Activated CD8-positive, alpha-beta memory T cell treated with anti-CD3 and anti-CD28 coated beads for 1 hour (primary cell): ENCODE measurements at places on chromosomes 1 and 21.

DNA sequence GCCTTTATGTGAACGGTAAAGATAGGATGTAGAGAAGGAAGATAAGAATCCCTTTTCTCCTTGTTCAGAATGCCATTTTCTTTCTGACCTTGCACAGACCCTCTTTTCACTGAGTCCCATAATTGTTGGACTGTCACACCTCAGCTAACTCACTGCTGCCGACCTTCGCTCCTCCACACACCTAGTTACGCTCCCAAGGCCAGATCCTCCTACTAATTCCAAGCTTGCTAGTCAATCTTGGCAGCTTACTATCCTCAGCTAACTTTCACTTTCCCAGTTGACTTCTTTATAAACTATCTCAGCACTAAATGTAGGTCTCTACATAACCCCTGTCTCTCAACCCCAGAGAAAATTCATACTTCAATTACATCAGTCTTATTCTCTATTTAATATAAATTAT, 471.8 kb upstream of the PRMT6 start:
- no peak for DNase-seq

DNA sequence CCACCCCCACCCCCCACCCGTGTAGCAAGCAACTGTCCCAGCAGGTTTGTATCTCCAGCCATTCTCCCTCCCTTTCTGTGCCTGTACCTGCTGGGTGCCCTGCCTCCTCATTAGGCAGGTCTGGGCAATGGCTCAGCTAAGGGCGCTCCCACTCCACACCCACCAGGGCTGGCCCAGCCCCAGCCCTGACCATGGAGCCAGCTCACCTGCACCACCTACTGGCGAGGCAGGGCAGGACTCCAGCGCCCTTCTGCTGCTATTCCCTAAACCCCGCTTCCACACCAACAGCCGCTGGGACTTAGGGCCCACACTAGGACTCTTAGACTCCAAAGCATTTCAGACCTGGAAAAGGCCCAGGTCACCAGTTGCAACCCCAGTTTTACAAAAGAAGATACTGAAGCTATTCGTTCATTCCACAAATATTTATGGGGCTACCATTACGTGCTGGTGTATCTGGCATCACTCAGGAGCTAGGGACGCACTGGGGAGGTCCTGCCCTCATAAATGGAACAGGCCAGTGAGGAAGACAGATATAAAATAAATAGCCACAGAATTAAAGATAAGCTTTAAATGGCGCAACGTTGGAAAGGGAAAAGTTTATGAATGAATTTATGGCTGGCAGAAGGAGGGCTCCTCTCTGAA, 24.0 kb downstream of the PGLYRP3 start:
- DNase-seq: no peak

GRCh38 chr21:36010801-36011200, 49.5 kb downstream of the SETD4 start:
- DNase-seq: no peak

DNA sequence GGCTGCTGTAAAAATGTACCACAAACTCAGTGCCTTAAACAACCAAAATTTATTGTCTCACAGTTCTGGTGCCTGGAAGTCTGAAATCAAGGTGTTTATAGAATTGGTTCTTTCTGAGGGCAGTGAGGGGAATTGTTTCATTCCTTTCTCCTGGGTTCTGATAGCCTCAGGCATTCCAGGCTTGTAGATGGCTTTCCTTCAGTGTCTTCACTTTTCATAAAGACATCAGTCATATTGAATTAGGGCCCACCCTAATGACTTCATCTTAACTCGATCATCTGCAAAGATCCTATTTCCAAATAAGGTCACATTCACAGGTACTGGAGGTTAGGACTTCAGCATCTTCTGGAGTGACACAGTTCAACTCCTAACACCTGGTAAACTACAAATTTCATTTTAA, 15.0 kb downstream of the CDKN2C start:
- no peak for DNase-seq

GRCh38 chr21:38525454-38525853, 27.2 kb upstream of the ERG start:
- DNase-seq: no peak

GRCh38 chr1:16724718-16725438, 15.4 kb upstream of the RNU1-4 start:
- no peak for DNase-seq

- no peak for DNase-seq
Measured at GRCh38 chr1:235617808-235618207, 31.8 kb downstream of the GNG4 start.

- no peak for DNase-seq
Measured at GRCh38 chr1:167093846-167094516, at the start of gene STYXL2. STYXL2 (plus strand) TSS chr1:167094075; CDS start chr1:167094850, 775 bp downstream.

DNA sequence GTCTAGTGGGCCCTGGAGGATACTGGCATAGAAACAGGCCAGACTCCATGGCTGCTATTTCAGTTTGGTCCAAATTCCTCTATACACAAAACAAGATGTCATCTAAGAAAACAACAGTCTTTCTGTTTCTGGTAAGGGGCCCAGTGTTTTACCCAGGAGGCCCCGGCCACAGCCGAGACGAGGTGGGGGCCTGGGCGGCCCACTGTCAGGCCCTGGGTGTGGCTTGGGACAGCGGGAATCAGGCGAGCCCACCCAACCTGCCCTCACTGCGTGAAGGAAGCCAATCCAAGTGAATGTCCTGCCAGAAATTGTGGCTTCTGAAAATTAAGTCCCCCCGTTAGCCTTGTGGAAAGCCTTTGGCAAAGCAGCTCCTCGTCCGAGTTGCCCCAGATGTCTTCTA, 31.2 kb upstream of the GPR153 start:
- no peak for DNase-seq

GRCh38 chr1:222680080-222680479, 32.2 kb downstream of the AIDA start:
- DNase-seq: no peak

DNA sequence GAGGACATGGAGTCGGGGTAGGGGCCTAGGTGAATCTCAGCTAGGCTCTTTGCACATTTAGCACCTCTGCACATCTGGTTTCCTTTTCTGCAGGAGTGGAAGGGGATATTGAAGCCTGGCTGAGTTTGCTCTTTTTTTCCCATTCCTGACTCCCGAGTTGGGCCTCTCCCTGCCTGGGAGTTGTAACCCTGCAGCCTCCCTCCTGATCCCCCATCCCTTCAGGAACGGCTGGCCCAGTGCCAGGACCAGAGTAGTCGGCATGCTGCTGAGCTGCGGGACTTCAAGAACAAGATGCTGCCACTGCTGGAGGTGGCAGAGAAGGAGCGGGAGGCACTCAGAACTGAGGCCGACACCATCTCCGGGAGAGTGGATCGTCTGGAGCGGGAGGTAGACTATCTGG, 836 bp downstream of the OLFML3 start:
- DNase-seq: no peak

- DNase-seq: no peak
Measured at GRCh38 chr1:27912429-27912828, 22.4 kb upstream of the SMPDL3B start.

DNA sequence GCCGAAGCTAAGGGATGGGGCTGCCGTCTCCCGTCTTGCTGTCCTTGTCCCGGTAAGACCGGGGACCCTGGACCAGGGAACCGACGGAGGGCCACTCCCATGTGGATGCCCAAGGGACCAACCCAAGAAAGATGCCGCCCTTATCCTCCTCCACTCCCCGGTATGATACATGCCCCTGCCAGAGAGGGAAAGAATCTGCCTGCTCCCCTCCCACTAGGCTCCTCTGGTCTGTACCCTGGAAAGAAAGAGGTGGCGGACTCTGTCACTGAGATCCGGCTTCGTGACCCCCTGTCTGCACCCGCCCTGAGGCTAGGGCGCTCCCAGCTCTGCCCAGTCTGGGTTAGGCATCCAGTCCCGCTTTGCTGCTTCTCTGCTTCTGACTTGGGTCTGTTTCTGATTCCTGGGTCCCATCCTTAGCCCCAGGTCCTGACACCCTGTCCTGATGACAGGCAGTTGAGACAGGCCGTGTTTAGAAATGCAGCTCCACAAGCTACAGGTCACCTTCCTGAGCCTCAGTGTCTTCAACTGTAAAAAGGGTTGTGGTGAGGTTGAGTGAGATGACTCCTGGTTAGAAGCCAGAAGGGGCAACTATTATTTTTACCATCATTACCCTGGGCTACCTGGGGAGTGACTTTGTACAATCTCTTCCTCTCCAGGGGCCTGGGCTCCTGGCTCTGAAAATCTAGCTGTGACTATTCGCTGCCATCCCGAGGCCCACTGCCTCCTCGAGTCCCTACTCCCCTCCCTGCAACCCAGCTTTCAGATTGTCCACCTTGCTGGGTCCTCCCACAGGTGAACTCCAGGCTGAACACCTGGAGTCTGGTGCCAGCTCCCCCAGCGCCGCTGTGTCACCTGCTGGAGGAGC, 3.7 kb downstream of the MATN1 start:
- no peak for DNase-seq

DNA sequence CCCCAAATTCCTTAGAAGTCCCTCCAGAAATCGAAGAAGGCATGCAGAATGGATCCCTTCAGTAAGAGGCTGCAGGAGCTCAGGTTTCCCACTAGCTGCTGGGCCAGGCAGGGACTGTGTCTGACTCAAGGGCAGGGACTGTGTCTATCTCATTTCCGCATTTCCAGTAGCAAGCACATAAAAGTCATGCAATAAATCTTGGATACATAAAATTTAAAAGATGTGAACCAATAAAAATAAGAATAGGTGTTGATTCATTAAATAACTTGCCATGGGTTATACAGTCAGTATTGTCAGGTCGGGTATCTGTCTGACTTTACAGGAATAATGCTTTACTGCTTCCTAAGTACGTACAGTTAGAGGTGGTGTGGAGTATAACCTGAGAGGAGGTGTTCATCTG, 15.2 kb downstream of the PM20D1 start:
- no peak for DNase-seq

DNA sequence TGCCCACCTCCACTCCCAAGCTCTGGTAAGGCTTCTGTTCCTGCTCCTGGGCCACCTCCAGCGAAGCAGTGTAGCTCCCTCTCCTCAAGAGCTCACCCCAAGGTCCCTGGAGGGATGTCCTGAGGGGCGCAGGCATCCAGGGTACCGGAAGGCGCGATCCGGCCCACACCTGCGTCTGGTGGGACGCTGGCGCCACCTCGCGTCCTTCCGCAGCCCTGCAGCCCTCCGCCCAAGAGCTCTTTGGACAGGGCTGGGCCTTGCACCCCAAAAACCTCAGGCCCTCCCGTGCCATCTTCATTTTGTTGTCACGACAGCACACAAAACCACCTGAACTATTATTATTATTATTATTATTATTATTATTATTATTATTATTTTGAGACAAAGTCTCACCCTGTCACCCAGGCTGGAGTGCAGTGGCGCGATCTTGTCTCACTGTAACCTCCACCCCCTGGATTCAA, 49.2 kb upstream of the PAX7 start:
- DNase-seq: no peak

- DNase-seq: no peak
Measured at GRCh38 chr21:26377111-26377694, 195.9 kb downstream of the CYYR1 start.

- no peak for DNase-seq
Measured at GRCh38 chr21:40074198-40074597, 207.0 kb downstream of the PCP4 start.

DNA sequence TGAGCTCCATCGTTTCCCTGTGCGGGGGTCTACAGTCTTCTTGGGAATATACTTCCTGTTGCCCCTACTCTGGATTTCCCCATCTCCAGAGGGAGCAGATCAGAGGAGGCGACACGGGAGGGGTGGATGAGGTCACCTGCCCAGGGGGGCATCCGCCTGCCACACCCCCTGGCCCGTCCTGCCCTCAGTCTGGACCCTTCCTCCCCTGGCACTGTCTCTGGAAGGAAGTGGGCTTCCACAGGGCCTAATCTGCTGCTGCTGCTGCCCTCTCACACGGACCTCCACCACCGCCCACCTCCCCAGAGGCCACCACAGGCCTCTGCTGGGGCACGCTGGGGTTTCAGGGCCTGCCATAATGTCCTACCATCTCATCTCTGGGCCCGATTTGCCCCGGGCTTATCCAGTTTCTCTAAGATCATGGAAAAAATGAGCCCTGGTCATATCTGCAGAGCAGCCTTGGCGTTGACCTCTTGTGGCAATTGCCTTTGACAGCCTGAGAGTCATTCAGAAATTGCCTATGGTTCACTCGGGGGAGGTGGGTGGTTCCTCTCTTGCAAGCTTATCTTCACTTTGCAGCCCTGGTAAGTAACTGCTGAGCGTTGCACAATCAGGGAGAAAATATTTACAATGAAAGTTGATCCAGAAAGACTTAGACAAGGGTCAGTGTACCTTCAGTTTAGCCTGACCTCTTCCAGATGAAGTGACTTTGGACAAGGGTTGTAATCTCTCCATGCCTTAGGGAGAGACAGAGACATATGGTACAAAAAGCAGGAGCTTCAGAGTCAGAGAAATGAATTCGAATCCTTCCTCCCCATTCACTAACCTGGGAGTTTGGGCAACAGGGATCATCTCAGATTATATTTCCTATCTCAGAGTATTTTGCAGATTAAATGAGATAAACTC, 252.4 kb downstream of the TOMM20 start:
- no peak for DNase-seq

DNA sequence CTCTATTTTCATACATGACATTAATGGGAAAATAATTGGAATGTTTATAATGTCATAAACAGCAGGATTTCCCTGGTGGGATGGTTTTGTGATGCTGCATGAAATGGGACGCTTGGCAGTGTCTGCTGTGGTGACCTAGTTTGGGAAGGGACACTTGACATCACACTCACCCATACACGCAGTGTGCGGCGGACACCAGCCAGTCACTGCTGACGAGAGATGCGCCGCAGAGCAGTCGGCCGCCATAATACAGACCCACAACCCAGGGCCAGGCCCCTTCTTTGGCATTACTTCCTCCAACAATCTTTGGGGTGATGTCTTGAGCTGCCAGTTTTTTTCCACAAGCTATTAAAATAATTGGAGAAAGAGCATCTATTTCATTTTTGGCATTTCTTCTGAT, 49.5 kb downstream of the CHODL start:
- no peak for DNase-seq

DNA sequence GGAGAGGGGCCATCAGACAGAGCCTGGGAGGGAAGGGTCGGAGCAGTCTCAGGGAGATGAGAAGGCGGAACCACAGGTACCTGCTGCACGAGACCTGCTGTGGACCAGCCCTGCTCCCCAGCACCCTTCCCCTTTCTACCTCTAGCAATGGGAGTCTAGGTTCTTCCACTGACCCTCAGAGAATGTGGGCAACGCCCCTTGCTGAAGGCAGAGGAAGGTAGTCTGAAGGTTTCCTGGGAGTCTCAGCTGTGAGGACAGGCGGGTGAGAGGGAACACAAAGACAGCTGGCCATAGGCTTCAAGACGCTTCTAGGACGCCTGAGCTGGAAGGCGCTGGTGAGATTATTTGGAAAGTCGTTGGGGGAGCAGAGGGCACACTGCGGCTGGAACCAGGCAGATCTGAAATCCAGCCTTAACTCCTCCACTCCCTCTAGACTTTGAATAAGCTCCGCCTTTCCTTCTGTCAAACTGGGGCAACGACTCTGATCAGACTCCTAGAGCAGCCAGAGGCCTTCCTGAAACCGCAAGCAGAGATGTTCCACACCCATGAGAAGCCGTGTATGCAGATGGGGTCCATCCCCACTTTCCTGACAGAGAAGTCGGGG, 18.1 kb downstream of the SLC45A3 start:
- no peak for DNase-seq
